A549 treated with AZD2906 at 1 μM for 4 hours (cell line): ENCODE measurements at places on chromosomes 5 and 9. TPM values are rescaled to one million over a fixed set of nuclear protein-coding genes. Genes with fewer than 3 reads are reported as not detected.

The ISL1 gene
- total RNA-seq: 0.03 to 0.06 TPM in 2 of 5 replicates, not detected in the others

The ARID3C gene
- 0.11 to 0.32 TPM (median 0.17 TPM) in 5 replicates for total RNA-seq

The ACOT12 gene
- 0.10 TPM in 1 of 5 replicates, not detected in the others for total RNA-seq

The SLCO6A1 gene
- total RNA-seq: not detected in 5 replicates

The PTPRD gene
- total RNA-seq: 0.13 to 0.49 TPM (median 0.26 TPM) in 5 replicates

The ENTREP1 gene
- 0.74 to 0.80 TPM (median 0.78 TPM) in 5 replicates for total RNA-seq

The HSD17B3 gene
- total RNA-seq: 0.09 to 0.22 TPM (median 0.18 TPM) in 3 of 5 replicates, not detected in the others

The SPINK4 gene
- total RNA-seq: not detected in 5 replicates

The OR1J2 gene
- 0.10 TPM in 1 of 5 replicates, not detected in the others for total RNA-seq

The COL23A1 gene
- 0.03 TPM in 1 of 5 replicates, not detected in the others for total RNA-seq

The HRCT1 gene
- 0.22 to 0.51 TPM (median 0.34 TPM) in 5 replicates for total RNA-seq

The PDE6A gene
- total RNA-seq: 0.22 to 0.37 TPM (median 0.29 TPM) in 5 replicates

The KCNIP1 gene
- not detected in 5 replicates for total RNA-seq

The ACSL6 gene
- total RNA-seq: 0.06 to 0.28 TPM (median 0.08 TPM) in 5 replicates

The FABP6 gene
- total RNA-seq: 0.48 to 1.2 TPM (median 1.00 TPM) in 5 replicates
